Fibroblast of lung (primary cell): ENCODE measurements at places on chromosomes 1 and 21.

DNA sequence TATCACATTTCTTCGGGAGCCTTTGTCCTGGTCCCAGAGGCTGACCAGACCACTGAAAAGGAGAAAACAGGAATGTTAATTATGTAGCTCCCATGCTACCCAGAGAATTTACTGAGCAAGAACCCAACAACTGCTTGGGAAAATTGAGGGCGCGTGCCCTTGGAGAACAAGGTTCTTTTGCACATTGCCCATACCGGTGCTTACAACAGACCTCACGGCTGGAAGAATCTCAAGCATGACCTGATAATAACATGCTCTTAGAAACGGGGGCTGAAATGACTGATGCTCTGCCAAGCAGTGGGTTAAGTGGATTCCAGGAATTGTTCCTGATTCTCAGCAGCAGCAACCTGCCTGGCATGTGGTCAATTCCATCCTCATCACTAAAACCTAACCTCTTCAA, 49.3 kb upstream of the AJAP1 start:
- no peak for DNase-seq

GRCh38 chr1:168195199-168196135, 16.7 kb downstream of the TIPRL start:
- DNase-seq: no peak

DNA sequence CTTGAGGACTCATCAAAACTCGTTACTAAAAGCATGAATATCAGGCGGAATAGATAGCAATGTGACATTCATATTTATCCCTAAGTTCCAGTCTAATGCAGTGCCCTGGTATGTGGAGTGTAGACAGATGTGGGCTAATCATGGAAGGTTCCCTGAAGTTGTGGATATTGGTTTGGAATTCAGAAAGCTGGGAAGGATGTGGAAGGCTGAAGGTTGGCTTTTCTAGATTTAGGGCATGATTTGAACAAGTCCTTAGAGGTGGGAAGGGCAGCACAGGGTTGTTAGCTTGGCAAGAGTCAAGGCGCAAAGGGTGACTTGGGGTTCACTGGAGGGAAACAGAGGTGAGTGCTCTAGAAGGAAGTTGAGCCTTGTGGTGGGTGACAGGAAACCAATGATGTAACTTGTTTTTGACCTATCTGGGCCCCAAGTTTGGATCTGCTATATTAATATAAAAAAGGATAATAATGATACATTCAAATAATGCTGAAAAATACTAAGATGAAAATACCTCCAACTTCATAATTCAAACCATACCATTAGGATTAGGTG, 21.9 kb downstream of the LGALS8 start:
- no peak for DNase-seq

- DNase-seq: no peak
These were observed 33.1 kb downstream of the FOXO6 start for GRCh38 chr1:41394369-41394744.

GRCh38 chr1:200409761-200410565, at the start of gene ZNF281:
TSS of gene ZNF281 (minus strand) at chr1:200410036. CDS start at chr1:200409705, 331 bp downstream.
- peak; percentile 92 for DNase-seq

DNA sequence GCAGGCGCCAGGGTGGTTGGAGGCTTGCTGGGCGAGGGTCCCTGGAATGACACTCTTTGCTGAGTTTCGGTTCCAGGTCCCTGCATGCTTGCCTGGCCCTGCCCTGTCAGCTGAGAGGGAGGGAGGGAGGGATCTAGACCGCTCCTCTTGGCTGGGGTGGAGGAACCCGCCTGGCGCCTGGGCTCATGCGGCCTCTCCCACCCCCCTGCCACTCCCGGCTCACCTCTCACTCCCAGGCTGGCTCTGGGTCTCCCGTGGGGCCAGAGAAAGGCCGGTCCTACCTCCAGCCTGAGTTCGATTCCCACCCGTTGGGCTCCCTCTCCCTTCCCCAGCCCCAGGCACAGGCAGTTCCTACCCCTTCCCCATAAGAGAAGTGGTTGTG, 19.0 kb upstream of the IFNLR1 start:
- DNase-seq: no peak

GRCh38 chr1:125085720-125086591, 3901.2 kb downstream of the SRGAP2C start:
- no peak for DNase-seq

DNA sequence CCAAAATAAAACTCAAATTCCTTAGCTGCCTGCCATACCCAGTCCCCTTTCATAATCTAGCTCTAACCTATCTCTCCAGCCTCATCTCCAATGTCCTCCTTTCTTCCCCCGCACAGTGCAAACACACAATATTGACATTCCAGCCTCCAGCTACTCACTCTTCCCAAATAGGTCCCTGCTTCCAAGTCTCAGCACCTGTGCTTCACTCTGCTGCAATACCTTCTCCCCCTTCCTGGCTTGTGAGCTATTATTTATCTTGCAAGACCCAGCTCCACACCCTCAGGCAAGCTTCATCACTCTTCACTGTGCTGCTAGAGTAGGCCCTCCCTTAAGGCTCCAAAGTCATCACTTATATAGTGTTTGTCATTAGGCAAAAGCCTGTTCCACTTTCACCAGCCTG, 9.7 kb downstream of the PLPP3 start:
- DNase-seq: no peak

- DNase-seq: no peak
These were observed 6.7 kb downstream of the CITED4 start for GRCh38 chr1:40855513-40855912.

DNA sequence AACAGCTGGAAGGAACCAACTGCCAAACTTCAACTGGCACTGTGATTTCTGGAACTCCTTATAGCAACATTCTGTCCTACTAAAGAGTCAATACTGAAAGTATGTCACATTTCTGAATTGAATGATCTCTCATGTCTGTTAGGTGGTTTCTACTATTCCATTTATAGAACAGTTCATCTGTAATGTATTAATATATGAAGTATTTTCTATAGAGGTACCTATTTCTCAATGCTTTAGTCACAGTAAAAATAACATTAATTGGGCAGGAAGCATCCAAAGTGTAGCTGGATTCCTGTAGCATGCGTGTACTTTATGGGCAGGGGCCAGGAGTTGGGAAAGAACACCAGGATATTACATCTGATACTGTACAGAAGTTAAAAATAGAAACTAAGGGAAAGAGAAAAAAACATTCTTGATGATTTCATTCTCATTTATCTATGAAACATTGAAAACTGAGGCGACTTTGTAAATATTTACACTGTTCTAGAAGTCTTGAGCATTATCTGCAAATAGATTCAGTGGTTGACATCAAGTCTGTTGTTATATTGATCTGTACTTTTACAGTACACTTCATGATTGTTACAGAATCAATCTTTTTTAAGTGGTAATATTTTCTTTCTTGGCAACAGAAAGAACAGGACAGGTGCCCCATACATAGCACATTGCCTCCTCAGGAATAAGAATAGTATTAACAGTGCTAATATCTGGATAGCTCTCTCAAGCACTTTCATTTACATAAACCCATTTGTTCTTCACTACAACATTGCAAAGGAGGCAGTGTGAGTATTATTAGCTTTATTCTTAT, 6.2 kb upstream of the ZNF281 start:
- peak; percentile 98 for DNase-seq

- DNase-seq: peak; percentile 41
These were observed 72.0 kb downstream of the SLC66A1 start for GRCh38 chr1:19384113-19384512.

DNA sequence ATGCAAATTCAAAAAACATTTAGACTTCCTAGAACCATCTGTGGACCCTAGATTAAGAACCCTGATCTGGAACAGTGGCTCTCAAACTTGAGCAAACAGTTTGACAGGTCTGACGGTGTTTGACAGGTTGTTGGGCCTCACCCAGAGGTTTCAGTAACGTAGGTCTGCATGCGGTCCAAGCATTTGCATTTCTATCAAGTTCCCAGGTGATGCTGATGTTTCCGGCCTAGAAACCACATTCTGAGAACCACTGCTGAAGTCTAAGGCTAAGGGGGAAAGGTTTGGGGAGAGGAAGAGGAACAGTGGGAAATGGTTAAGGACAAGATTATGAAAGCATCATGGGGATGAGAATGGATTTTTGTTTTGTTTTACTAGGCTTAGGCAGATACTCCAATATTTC, 48.6 kb downstream of the MDM4 start:
- no peak for DNase-seq

DNA sequence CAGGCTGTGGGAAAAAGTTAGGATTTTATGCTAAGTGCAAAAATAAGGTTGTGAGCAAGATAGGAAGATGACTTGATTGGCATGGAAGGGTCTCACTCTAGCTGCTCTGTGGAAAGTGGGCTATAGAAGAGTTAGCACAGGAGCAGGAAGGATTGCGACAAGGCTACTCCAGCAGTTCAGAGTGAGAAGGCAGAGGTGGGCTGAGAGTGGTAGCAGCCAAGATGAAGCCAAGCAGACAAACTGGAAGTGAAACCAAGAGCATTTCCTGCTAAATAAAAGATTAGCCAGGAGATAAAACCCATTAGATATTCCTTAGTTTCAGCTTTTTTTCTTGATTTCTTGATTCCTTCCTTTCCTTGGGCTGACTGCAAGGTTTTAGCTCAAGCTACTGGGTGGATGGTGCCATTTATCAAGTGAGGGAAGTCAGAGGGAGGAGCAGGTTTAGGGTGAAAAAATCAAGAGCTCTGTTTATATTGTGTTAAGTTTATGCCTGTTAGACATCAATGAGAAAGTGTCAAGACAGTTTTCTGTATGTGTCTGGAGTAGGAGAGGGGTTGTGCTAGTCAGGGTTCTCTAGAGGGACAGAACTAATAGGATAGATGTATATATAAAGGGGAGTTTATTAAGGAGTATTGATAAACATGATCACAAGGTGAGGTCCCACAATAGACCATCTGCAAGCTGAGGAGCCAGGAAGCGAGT, 33.1 kb upstream of the ZNF644 start:
- DNase-seq: no peak

DNA sequence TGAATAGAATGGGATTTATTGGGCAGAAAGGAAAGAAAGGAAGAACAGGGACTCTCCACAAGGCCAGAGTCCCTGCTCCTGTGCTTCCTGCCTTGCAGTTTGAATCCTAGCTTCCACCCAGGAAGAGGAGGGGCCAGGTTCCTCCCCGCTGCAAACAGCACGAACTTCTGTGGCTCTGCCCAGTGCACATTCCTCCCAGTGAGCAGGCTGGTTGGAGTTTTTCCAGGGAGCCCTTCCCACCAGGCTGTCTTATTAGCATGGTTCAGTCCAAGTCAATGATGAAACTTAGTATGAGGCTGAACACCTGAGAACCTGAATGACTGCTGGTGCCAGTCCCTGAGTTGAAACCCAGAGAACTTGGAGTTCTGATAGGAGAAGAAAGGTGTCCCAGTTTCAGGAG, 247.2 kb downstream of the DUSP10 start:
- DNase-seq: peak; percentile 21

GRCh38 chr21:15066123-15066575, 1.3 kb upstream of the NRIP1 start:
- DNase-seq: no peak

DNA sequence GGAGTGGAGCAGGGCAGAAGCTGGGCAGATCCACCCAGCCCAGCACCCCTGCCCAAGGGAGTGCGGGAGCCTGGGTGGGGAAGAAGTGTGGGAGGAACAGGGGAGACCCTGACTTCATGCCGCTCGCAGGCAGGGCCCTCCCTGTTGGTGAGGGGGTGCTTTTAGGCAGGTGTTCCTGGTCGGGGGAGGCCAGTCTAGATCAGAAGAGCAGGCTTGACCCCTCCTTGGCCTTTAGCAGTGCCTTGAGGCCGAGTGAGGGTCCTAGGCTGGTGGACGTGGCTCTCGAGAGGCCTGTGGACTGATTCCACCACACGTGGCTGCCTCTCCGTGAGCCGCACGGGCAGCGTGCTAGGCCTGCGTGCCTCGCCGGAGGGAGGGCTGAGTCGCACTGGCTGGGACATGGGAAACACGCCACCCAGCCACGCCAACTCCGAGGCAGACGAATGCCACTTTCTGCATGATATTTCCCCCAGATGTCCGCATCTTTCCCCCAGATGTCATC, 19.4 kb upstream of the COL18A1 start:
- no peak for DNase-seq

GRCh38 chr21:31354604-31355443, 10.8 kb upstream of the TIAM1 start:
- DNase-seq: peak; percentile 57

DNA sequence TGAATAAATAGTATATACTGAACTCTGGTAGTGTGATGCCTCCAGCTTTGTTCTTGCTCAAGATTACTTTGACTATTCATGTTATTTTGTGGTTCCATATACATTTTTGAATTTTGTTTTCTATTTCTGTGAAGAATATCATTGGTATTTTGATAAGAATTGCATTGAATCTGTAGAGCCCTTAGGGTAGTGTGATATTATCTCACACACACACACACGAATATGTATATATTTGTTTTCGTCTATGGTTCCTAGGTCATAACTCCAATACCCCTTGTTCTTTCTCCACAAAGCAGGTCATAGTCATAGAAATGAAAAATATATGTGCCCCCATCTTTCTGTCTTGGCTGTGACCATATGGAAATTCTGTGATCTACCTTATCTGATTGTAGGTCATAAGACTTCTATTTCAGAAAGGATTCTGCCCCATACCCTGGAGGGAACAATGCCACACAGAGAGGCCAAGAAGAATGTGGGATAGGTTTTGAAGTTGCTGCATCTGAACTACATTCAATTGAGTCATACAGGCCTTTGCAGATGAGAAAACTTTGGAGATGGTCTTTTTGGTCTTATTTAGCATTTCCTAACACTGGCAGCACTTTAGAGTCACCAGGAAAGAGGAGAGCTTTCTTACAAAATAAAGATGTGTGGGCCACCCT, 32.0 kb upstream of the GBP5 start:
- DNase-seq: no peak

- DNase-seq: no peak
These were observed 16.6 kb upstream of the GFI1 start for GRCh38 chr1:92503043-92503925.

- peak; percentile 76 for DNase-seq
These were observed 60.8 kb downstream of the NDUFS5 start for GRCh38 chr1:39086865-39087409.

DNA sequence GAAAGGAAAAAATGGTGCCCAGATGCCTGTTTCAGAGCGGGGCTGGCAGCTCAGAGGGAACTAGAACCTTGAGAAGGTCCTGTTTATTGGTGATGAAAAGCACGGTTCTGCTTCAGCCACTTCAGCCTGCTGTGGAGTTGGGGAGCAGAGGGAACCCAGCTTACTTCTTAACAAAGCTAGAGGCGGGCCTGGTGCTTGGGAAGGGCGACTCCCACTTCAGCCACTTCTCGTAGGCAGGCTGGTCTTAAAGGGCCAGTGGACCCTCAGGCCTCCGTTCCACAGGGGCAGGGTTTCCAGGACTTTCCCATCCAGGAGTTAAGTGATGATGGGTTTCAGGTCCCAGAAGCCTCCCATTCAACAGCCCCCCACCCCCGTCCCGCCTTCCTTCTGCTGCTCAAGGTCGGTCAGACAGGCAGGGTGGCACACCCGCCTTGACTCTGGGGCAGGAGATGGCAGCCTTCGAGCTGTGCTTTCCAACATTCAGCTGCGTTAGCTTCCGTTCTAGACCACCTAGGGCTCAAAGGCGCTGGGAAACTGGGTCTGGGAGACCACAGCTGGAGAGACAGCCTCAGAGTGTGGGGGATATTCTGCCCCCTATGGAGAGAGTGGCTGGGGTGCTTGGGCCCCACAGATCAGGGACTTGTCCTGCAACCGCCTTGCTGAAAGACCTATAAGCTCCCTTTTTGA, 3.4 kb downstream of the RUNX3 start:
- no peak for DNase-seq
